ENCODE measurements at places on chromosomes 7 and 10. TPM values are rescaled to one million over a fixed set of nuclear protein-coding genes. Genes with fewer than 3 reads are reported as not detected.

The TMEM270 gene
- not detected for total RNA-seq

The LRRN3 gene
- total RNA-seq, result 10.5 TPM

The NEUROG3 gene
- total RNA-seq, result not detected

The EEPD1 gene
- total RNA-seq, result 0.38 TPM

The AMZ1 gene
- 1.4 TPM for total RNA-seq
